CD4-positive, alpha-beta T cell treated with Interleukin-2 at 100 ng/mL for 4 hours (primary cell): ENCODE measurements at places on chromosomes 4 and X.

- DNase-seq: no peak
Measured at GRCh38 chr4:128354205-128354821, 66.7 kb upstream of the PGRMC2 start.

- DNase-seq: no peak
Measured at GRCh38 chrX:123190096-123190495, 6.0 kb downstream of the GRIA3 start.

DNA sequence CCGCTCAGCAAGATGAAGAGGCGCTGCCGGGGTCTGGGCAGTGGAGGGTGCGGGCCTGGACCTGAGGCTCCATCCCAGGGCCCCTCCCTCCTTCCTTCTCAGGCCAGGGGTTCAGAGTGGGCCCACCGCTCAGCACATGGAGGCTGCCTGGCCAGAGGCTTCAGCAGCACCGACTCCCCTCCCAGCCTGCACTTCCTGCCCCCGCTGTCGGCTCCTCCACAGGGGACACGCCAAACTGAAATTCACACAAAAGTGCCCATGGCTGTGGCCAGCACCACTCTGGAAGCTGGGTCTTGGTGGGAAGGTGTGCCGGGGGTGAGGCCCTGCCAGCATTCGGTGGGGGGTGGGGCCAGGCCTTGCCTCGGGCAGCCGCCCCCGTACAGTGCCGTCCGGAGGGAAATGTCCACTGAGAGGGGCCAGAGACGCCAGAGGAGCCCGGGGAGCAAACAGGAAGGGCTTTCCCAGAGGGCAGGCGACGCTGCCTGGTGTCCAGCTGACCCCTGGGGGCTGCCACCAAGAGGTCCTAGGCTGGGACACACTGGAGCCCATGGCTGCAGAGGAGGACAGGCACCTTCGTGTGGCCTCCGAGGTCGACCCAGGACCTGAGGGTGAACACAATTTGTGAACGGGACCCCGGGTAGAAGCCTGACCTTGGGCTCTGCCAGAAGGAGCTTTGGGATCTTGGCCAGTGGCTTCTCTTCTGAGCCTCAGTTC lies 84.6 kb upstream of the AFAP1 start:
- no peak for DNase-seq

DNA sequence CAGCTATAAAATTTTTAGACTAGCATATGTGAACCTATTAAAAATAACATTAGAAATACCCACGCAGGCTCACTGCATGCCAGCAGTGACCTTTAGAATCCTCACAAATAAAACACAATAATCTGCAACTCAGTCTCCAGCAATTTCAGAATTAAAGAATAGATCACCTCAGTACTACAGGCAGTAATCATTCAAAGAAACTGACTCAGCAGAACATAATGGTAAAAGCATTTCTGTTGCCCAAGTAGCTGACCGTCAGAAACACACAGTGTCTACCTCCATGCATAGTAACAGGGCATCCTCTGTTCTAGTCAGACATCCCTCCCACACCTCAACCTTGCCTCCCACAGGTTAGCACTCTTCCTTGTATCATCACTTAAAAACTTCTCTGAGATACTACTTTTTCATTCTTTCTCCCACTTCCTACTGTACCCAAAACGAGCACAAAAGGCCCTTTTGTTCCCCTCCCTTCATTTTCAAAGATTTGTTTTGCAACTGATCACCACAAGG lies 65.7 kb upstream of the BEND2 start:
- DNase-seq: no peak

GRCh38 chr4:159069922-159070321 lies 33.0 kb upstream of the RAPGEF2 start:
- no peak for DNase-seq

DNA sequence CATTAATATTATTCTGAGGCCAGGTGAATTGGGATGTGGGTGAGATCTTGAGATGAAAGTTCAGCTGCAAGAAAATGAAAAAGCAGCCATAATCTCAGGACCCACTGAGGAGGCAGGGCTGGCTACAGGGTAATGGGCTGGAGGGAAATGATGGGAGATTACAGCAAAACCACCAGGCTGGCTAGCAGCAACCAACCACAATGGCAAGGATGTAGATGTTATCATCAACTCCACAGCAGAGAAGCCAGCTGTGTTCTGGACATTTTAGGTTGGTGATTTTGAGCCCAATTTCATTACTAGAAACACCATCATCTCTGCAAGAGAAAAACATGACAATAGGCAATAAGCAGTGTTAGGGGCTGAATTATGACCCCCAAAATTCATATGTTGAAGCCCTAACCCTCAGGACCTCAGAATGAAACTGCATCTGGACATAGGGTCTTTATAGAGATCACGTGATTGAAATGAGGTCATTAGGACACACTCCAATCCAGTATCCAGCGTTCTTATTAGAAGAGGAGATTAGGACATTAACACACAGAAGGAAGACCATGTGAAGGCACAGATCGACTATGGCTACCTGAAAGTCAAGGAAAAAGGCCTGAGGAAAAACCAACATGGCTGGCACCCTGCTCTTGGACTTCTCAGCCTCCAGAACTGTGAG lies 139.8 kb upstream of the KIT start:
- DNase-seq: no peak

DNA sequence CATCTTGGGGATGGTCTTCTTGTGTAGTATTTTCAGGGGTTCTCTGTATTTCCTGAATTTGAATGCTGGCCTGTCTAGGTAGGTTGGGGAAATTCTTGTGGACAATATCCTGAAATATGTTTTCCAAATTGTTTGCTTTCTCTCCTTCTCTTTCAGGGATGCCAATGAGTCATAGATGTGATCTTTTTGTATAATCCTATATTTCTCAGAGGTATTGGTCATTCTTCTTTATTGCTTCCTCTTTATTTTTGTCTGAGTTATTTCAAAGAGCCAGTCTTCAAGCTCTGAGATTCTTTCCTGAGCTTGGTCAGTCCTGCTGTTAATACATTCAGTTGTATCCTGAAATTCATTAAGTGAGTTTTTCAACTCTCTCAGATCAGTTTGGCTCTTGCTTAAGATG lies 73.1 kb downstream of the MAMLD1 start:
- no peak for DNase-seq

- no peak for DNase-seq
Measured at GRCh38 chr4:169338241-169338640, 67.5 kb upstream of the SH3RF1 start.

- DNase-seq: peak; percentile 63
Measured at GRCh38 chr4:185201977-185202962, 1.5 kb downstream of the CFAP97 start.

GRCh38 chr4:177322266-177322665 lies 12.6 kb downstream of the NEIL3 start:
- no peak for DNase-seq

- no peak for DNase-seq
Measured at GRCh38 chr4:150976478-150977118, 38.5 kb downstream of the LRBA start.

GRCh38 chrX:128457674-128458073 lies 405.5 kb upstream of the ACTRT1 start:
- no peak for DNase-seq

- DNase-seq: no peak
Measured at GRCh38 chr4:8473198-8473919, 32.8 kb downstream of the TRMT44 start.

- no peak for DNase-seq
Measured at GRCh38 chr4:38819569-38819968, 15.0 kb upstream of the TLR1 start.

- no peak for DNase-seq
Measured at GRCh38 chrX:11059933-11060332, 51.2 kb upstream of the HCCS start.

DNA sequence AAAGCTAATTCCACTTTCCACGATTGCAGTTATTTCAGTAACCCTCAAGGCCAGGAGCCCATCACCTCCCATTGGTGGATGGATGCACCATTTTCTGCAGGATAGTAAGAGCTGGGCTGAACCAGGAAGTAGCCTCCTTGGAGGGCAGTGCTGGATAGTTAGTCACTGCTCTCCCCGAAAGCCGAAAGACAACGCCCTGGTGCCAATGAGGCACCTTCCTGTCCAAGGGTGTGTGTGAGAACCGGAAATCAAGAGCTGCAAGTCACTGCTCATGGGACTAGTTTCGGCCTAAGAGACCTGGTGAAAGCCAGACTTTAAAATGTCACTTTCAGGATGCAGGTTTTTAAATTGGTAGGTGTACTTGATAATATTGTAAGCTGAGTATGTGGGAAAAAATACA lies 203.8 kb upstream of the HS3ST1 start:
- DNase-seq: no peak

GRCh38 chr4:544386-545105 lies 31.5 kb downstream of the TMEM271 start:
- no peak for DNase-seq

DNA sequence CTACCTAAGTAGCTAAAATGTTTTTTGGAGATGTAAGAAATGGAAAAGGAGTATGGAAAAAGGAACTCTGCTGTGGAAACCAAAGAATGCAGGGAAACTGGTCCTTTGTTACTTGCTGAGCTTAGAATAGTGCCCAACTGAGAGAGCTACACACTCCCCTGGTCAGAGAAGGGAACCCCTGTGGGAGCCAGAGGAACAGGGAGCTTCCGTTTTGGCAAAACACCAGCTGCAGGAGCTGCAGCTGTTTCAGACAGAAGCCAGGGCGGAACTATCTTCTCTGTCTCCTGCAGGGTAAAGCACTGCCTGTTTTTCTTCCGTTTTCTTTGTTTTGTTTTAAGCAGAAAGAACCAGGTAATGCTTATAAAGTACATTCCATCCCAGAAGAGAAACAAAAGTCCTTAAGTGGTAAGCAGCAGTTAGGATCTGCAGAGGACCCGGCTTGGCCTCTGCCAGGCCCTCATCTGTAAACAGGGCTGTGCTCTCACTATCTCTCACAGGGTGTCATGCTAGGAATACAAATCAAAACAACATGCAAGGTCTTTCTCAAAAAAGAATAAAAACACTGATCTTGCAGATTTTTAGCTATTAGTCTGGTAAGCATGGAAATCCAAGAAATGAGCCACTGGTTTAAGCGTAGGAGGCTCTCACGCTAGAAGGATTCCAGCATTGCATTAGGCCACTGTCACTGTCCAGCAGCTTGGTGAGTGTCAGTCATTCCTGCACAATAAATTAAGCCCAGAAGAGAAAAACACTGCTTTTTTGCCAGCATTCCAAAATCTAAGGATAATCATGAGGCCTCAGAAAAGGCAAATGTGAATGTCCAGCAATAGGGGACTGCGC lies 76.1 kb downstream of the CHST7 start:
- no peak for DNase-seq

DNA sequence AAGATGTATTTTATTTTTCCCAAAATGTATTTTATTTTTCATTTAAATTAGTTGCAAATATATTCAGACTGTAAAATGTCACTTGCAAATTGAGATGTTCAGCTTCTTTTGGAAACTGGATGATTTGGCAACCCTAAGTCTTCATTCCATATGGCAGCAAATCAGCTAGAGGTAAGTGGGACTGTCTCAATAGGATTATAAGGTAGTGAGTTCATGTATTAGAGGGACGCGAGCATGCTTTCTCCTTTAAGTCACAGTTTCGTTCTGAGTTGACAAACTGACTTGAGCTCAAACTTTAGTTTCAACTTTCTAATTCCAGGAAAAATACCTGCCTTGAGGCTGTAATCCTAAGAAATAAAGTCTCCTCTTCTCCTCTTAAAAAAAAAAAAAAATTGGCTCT lies 44.2 kb upstream of the TMEM131L start:
- DNase-seq: peak; percentile 8

DNA sequence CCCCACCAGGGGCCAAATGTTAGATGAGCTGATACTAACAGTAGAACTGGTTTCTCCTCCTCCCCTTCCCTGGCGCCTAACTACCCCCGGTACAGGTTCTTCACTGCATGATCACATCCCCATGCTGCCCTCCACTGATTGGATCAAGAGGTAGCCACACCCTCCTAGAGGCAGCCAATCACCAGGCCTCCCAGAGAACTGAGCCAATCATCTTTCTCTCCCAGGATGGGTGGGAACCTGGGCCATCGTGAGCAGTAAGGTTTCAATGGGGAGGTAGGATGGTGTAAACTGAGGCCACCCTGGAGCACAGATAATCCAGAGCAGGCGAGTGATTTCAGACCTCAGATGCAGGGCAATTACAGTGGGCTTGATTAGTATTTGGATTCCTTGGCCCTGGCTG lies 64.2 kb downstream of the PPP2R2C start:
- no peak for DNase-seq

GRCh38 chrX:108186811-108187210 lies 95.2 kb downstream of the ATG4A start:
- no peak for DNase-seq

GRCh38 chrX:39527025-39527424 lies 570.7 kb downstream of the BCOR start:
- DNase-seq: no peak

DNA sequence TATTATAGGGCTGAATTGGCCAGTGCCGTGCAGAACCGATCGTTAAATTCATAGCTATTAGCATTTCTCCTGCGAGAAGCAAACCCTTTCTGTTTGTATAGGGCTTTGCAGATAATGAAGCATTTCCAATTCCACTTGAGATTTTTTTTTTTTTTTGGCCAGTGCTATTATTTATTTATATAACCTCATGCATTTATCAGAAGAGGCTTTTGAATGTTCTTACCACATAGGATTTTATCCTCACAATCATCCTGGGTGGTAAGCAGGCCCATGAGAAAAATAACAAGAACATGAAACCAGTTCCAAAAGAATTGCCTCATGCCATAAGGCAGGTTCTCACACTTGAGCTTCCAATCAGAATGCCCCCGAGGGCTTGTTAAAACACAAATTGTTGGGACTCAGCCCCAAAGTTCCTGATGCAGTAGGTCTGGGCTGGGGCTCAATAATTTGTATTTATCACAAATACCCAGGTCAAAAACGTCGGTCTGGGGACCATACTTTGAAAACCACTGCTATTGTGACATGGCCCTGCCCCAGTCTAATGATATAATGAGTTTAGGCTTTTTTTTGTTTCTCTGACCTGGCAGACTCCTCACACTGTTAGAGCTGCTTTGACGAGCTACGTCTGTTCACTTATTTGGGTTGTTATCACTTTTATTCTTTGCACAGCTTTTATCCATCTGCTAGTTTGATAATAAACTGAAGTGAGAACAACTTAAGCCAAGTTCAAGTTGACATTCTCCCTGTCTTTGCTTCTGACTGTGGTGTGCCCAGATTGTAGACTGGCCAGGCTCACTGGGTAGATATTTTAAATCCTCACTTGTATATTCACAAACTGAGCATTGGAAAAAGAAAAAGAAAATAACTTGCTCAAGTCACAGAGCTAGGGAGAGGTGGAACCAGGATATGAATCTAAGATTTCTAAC lies 20.1 kb downstream of the SUPT20HL1 start:
- DNase-seq: no peak

DNA sequence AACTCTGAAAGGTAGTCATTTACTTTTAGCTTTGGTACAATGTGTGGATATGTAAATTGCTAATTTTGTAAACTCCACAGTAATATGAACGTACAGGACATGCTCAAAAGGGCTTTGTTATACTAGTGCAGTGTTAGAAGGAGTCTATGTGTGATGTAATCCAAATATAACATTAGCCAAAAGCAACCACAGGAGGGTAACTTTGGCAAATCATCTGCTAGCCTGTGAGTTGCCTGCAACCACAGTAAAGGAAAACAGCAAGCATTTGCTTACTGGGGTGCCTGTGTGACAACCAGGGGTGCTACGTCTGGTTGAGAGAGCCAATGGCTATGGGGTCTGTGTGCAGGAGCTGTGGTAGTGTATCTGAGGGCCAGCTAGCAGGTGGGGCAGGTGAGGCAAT lies 245.8 kb downstream of the ADAMTS3 start:
- no peak for DNase-seq
